NCI-H69 (cell line): ENCODE measurements at places on chromosomes 2 and 18.

DNA sequence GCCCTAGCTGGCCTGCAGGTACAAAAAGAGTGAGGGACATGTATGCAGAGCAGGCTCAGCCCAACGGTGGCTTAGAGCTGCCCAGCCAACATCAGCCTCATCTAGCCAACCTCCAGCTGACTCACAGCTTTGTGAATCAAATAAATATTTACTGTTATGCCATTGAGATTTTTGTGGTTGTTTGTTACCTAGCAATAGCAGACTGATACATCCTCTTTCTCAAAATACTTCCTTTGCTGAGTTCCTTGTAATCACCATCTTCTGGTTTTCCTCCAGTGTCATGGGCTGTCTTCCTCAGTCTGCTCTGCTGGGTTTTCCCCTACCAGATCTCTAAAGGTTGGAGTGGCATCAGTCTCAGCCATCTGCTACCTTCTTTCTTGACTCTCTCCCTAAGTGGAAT is 126.6 kb upstream of the SLC1A4 start:
- DNase-seq: no peak

GRCh38 chr2:24832931-24833701 is 39.9 kb downstream of the CENPO start:
- DNase-seq: peak; percentile 90

GRCh38 chr2:46983065-46983801 is 67.6 kb upstream of the MCFD2 start:
- no peak for DNase-seq

DNA sequence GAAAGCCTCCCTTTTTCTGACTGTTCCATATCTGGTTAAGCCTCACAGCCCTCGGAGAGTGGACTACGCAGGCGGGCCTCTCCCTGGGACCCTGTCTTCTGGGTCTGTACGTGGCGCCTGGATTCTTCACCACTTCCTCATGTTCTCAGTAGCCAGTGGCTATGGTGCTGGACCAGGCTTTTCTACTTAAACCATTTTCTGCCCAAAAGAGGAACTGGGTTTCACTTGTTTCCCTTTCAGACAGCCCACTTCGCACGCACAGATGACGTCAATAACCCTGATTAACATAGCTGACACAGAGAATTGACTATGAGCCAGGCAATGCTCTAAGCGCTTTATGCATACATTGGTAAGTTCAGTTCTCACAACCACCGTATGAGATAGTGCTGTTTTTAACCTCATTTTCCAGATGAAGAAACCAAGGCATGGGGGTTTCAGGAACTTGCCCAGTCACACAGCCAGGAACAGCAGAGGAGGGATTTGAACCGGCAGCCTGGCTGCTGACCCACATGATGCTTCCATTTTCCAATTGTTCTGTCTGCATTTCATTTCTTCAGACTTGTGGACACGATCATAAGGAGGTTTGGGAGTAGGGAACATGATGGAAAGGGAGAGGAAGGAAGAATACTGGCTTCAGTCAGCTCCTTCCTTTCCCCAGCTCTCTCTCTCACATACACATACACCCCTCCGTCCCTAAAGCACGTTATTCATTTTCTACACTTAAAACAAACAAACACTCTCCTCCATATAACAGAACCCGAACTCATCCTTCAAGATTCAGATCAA is 41.7 kb downstream of the MYOM1 start:
- no peak for DNase-seq

GRCh38 chr18:62999392-62999791 is 284.1 kb downstream of the PHLPP1 start:
- no peak for DNase-seq

DNA sequence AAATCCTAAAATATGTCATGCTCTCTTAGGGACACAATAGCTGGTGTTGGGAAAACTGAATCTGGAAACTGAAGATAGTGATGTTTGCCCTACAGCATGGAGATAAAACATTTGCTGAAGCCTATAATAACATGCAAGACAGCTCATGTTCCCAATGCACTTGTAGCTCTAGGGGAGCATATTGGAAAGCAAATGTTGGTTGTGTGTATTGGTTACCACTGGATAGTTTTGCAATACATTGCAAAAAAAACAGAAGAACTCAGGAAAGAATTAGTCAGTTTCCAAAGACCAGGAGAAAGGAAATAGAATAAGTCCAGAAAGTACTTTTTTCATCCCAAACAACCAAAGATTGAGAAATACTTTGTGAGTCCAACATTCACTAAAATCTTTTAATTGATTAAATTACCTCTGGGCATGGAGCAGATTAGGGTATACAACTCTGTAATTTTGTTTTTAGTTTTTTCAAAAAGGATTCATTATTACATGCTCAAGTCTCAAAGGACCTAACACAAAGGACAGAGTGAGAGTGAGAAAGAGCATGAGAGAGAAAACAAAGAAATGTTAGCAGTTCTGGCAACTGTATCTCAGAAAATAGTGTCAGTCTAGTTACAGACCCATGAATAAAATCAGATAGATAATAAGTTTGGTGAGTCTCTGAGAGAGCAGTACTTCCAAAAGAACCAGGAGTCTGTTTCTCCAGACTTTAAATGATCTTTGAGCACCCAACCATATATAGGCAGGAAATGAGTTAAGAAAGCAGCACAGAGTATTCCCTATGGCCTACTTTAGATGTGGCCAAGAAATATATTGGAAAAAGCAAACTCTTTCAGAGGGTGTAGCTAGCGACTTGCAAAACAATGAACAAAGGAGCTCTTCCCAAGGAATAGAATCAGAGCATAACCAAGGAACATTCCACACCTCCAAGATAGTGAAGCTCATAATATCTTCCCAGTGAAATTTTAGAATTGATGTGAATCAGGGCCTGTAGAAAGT is 36.6 kb upstream of the COL3A1 start:
- no peak for DNase-seq

DNA sequence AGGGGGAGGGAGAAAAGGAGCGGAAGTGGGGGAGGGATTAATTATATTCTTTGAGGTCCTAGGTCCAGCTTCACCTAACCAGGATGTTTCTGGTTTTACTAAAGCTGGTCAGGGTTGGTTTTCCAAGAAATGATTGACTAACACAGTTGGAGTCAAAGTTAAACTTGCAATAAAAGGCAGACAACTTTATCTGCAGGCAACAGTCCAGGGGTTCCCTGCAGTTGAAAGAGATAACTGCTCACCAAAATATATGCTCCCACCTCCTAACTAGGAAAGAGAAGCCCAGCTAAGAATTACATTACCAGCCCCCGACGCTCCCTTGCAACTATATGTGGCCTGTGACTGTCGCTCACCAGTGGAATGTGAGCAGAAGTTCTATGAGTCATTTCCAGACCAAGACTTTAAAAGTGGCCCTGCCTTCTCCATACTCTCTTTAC is 140.0 kb upstream of the PKDCC start:
- no peak for DNase-seq

DNA sequence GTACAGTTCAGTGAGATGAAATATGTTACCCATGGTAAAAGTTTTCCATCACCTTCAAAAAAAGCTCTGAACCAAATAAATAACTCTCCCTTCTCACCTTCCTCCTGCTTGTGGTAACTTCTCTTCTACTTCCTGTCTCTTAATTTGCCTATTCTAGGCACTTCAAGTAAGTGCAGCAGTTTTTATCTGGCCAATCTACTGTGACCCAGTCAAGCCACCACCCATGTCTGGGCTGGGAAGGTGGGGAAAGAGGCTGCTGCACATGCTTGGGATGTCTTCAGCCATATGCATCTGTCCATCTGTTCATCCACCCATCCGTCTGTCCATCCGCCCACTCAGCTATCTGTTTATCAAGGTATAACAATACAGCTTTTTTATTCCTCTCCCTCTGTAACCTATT is 31.6 kb downstream of the ZNF532 start:
- peak; percentile 78 for DNase-seq

- DNase-seq: no peak
These were observed 106.7 kb downstream of the ACKR3 start for GRCh38 chr2:236676136-236676873.

GRCh38 chr2:98311771-98312545 is 34.3 kb upstream of the CNGA3 start:
- DNase-seq: no peak

DNA sequence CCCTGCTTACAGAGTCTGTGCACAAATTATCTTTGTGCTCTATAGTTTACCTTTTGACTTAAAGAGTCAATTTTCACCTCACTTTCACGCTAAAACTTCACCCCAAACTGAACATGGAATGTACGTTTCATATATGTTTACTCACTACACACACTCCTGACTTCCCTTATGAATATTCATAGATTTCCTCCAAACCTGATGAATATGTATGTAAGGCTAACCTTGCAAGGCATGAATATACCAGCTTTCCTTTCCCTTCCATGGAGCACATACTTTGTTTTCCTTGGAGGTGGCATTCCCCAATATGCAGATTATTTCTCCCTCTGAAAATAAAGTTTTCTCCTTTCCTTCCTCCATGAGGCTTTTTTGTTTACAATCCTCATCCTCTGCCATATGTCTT is 48.4 kb upstream of the GPR39 start:
- DNase-seq: no peak

GRCh38 chr18:13572148-13572547 is 154.2 kb downstream of the FAM210A start:
- DNase-seq: no peak

DNA sequence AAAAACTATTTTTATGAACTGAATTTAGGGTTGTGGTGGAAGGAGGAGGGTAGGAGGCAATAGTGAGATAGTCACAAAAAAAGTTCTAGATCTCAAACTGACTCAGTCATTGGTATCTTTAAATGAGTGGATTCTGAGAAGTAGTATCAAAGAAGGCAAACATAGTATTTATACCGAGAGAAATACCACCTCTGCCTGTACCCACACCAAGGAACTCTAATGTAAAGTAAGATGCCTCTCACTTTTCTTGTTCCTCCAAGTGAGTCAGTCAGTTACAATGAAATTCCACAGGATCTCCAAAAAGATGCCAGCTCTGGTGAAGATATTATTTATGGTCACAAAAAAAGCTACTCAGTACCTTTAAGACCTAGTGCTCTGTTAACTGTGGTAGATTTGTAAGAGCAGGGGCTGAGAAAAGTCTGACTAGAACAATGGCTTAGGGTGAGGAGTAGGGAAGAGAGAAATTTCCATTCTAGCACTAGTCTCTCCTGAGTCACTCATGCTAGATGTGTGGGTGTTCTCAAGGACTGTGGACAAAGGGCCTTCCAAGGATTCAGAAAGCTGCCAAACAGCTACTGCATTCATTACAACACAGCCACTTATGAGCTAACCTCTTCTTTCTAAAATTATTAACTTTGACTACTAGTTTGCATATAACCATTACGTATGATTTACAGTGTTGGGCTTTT is 36.3 kb downstream of the YWHAQ start:
- no peak for DNase-seq

GRCh38 chr2:45068571-45069140 is 59.4 kb upstream of the SIX2 start:
- DNase-seq: no peak

GRCh38 chr2:42794271-42795046 is 2.1 kb upstream of the HAAO start:
- DNase-seq: no peak

DNA sequence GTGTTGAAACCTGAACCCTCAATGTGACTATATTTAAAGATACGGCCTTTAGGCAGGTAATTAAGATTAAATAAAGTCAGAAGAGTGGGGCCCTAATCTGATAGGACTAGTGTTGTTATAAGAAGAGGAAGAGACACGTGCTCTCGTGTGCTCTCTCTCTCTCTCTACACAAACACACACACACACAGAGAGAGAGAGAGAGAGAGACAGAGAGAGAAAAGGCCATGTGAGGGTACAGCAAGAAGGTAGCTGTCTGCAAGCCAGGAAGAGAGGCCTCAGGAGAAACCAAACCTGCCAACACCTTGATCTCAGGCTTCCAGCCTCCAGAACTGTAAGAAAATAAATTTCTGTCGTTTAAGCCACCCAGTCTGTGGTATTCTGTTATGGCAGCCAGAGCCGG is 106.7 kb downstream of the FTCDNL1 start:
- DNase-seq: no peak

- peak; percentile 37 for DNase-seq
These were observed 20.9 kb upstream of the DNMT3A start for GRCh38 chr2:25362434-25363145.

DNA sequence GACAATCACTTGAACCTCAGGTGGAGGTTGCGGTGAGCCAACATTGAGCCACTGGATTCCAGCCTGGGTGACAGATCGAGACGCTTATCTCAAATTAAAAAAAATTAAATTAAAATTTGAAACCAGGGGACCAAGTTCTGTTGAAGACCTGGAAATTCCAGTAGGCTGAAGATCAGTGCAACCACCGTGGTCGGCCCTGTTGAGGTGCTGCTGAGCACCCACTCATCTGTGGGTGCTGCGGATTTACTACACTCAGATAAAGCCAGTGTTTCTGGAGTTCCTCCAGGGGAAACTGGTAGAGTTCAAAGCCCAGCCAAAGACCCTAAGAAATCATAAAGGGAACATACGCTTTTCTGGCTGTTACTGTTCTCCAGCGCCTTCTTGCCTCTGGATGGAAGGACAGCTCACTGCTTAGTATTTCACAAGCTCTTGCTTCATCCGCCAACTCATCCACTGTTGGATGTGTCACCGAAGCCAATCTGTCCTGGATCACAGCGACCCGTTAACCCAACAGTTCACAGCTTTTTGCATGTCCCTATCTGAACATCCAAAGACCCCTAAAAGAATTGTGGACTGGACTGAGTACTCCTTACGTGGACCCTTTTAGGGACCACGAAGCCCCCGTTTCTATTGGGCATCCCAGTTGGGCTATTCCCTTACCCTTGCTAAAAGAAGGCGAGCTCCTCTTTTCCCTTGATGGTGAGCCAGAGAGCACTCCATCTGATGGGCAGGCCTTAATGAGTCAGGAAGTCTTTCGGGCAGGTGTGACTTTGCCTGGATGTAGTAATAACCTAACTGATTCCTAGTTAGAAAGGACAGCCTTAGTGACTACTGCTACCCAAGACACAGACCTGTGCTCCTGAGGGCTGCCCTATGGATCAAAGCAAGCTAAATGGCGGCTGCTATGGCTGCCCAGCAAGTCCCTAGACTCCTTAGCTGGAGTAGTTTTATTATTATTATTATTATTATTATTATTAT is 6.0 kb upstream of the ALPP start:
- DNase-seq: no peak

GRCh38 chr2:161422816-161423403 is 6.8 kb downstream of the TBR1 start:
- no peak for DNase-seq

DNA sequence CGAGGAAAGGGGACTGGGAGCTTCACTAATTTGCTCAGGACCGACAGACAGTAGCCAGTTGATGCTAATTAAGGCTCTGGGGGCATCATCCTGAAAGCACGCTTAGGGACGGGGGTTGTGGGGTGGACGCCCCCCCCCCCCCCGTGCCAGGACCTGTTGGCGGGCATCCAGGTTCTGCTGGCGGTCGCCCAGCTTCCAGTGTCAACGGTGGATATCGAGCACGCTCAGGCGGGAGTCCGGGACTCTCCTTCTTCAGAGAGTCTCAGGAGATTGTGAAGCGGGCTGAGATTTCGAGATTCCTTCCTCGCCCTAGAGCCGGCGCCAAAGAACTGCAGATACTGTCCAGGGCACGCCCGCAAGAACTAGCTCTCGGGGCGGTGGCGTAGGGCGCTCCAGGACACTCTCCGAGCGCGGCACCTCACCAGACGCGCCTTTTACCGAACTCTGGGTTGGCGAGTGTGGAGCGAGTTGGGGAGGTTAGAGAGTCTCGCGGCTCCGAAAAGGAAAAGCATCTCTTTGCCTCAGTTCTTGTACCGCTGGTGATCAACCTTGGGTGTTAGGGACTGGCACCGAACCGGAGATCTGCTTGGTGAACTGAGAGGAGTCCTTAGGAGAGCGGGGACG is 5.6 kb downstream of the RAX start:
- DNase-seq: peak; percentile 32

- DNase-seq: peak; percentile 21
These were observed 347.2 kb upstream of the NETO1 start for GRCh38 chr18:73214970-73215369.
